CD4-positive, CD25-positive, alpha-beta regulatory T cell (primary cell): ENCODE measurements at places on chromosomes 12 and 14.

GRCh38 chr12:63747553-63747952 is 32.2 kb upstream of the RXYLT1 start:
- no peak for DNase-seq

- DNase-seq: no peak
These were observed 61.3 kb upstream of the RESF1 start for GRCh38 chr12:31897781-31898503.

DNA sequence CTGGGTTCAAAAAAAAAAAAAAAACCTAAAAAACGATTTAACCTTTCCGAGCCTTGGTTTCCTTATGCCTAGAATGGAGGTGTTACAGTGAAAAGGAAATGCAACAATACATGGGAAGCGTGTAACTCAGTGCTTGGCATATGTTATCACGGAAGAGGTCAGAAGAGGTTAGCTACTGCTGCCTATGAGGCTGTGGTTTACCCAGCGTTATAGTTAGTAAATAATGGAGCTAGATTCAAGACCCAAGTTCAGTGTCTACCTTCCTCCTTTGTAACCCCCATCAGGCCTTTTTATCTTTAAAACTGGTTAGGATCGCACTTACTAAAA is 839 bp downstream of the IFT43 start:
- DNase-seq: no peak

DNA sequence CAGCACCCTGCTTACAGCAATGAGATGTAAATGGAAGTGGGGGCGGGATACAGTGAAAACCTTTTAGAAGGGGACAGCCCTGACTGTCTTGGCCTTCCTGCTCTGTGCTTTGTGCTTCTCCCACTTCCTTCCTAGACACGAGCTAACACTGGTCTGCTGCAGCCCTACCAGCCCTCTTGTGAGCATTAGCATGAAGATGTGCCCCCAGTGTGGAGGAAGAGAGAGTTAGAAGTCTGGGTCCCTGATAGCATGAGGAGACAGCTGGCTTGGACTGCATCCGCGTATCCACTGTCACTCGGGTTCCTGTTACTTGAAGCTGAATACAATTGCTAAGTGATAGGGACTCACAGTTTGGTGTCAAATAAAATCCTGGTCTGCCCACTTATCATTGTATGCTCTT is 248.1 kb upstream of the SOX5 start:
- no peak for DNase-seq

DNA sequence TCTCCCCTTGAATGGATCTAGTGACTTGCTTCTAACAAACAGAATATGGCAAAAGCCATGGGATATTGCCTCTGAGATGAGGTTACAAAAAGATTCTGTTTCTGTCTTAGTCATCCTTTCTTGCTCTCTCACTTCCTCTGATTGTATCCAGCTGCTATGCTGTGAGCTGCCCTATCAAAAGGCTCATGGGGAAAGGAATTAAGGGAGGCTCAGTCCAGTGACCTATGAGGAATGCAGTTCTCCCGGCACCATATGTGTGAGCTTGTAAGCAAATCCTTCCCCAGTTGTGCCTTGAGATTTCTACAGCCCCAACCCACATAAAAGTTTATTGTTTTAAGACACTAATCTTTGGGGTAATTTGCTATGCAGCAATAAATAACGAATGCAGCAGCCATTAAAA is 183.1 kb downstream of the KLHL28 start:
- no peak for DNase-seq

DNA sequence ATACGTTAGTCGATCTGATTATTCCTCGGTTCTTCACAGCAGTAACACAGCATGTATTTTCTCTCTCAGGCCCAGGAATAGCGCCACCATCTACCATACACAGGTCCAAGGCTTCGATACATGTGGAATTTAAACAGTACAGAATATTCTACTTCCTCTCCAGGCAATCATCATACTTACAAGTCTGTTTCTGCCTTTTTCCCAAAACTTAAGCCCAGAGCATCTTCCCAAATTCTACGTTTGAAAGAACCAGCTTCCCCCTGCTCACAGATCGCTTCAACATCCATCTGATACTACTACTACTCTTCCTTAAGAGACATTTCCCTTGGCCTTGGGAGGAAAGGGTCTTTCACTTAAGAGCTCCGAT is 626 bp downstream of the TXNDC16 start:
- no peak for DNase-seq

DNA sequence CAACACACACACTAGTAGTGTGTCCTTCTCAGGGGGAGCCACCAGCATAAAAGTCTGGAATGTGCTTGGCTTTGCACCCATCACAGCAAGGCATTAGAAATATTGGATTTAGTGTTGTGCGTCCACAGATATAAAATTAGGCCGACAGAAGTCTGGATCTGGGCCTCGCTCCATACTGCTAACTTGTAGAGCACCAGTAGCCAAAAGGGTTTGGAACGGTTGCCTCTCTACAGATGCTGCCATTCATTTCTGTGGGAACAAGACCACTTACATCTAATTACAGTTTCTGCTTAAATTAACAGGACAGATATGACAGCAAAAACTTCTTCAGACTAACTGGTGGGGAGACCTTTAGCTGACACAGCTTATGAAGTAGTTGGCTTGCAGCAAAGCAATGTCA is 94.2 kb downstream of the EXOC5 start:
- no peak for DNase-seq
